ENCODE measurements at places on chromosomes 6 and 20.

DNA sequence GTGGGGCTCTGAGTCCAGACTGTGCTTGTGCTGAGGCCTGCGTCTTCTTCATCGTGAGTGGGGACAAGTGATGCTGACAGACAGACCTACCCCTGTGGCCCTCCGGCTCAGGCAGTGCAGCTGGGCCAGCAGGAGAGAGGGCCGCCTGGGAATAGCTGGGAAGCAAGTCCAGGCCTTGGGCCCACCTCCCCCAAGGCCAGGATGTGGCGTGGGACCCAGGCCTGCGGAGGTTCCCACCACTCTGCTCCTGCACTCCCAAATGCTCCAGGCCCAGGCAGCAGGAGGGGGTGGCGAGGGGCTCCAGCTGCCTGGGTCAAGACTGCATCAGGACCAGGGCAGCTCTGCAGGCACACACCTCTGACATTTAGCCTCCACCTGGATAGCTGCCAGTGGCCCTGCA lies 38.3 kb downstream of the DAAM2 start:
- DNase-seq: no peak

GRCh38 chr20:45779011-45779915 lies 12.4 kb downstream of the WFDC3 start:
- DNase-seq: peak; percentile 100

DNA sequence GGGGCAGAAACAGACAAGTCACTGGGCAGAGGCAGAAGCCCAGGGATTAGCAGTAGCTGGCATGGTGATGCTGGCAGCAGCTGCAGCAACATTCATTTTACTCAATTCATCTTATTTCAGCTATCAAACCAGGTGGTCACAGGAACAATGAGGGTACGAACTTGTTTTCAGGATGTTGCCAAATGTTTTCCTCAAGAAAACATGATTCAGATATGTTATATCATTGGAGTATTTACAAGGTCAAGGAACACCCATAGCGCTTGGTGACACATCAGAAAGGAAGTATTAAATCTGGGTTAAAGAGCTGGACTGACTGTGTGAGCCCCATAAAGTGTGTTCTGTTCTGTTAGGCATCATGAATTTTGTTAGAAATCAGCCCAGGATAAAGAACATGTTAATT lies 456.9 kb upstream of the ID4 start:
- peak; percentile 21 for DNase-seq

GRCh38 chr6:158069800-158070195 lies 88.1 kb downstream of the SYNJ2 start:
- DNase-seq: peak; percentile 54

GRCh38 chr6:108403236-108403635 lies 108.4 kb downstream of the AFG1L start:
- no peak for DNase-seq

DNA sequence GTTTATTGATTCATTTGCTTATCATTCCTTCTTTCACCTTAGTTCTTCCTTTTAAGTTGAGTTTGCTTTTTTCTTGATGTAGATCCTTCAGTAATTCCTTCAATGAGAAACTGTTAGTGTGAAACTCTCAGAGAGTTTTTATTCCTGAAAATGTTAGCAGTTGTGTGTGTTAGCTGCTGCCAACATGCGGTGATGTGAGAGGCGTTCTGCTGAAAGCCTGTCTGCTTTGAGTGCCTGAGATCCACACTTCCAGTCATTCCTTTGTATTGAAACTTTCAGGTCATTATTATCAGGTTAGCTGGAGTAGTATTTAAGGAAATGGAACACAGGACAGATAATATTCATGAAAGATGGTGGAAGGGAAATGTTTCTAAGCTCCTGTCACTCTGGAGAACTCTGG lies 70.0 kb upstream of the SUPT3H start:
- no peak for DNase-seq

DNA sequence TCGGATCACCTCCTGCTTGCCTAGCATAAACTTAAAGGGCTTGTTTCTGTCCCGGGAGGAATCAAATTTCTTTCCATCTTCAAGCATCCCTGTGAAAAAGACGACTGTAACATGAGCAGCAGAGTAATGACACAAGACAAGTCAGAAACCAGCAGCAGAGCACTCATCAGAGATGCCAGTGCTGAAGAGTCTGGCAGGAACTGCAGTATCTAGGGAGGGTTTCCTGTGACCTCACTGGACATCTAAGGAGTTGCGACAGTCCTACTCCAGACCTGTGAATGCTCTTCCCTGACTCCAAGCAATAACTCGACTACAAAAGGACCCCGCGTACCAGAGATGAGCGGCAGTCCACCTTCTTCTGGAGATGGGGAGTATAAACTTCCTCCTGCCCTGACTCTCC lies 17.3 kb downstream of the FKBP1A start:
- DNase-seq: peak; percentile 66

DNA sequence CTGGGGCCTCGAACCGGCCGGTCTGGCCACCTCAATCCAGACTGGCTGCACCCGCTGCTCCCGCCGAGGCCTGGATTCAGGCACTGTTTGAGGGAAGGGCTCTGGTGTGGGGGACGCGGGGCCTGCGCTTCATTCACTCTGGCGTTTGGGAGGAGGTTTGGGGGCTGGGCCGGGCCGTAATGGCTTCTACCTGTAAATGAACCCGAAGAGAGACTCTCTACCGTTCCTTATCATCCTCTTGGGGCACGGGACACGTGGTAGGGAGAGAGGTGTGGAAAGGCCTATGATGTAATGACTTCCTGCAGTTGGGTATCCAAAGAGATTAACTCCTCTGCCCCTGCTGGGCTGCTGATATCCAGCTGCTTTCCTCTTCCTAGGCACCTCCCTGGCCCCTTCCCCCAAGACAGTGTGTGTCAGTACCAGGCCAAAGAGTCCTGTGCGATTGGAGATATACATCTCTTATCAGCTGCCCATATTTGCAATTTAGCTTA lies 1.8 kb downstream of the FOXO3 start:
- DNase-seq: peak; percentile 90

- peak; percentile 48 for DNase-seq
Measured at GRCh38 chr6:72616406-72617015, 5.4 kb upstream of the KCNQ5 start.

Data from EL (cell line).